ENCODE measurements at places on chromosomes 5 and 9.

GRCh38 chr5:135429301-135430134 lies 17.6 kb downstream of the DCANP1 start:
- DNase-seq = no peak

DNA sequence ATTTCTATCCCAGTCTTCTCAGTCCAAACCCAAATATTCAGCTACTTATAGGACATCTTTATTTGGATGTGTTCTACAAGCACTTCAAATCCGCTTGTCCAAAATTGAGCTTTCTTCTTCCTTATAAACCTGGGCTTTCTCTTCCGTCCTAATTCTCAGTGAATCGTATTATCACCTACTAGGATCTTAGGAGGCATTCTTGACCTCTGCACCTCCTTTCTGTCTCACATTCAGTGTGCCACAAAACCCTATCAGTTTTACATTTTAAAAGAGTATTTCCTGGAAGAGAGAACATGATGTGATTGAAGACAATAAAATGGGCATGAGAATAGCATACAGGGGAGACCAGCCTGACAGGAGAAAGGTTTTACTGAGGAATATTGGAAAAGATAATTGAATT lies 16.8 kb upstream of the GNE start:
- no peak for DNase-seq

DNA sequence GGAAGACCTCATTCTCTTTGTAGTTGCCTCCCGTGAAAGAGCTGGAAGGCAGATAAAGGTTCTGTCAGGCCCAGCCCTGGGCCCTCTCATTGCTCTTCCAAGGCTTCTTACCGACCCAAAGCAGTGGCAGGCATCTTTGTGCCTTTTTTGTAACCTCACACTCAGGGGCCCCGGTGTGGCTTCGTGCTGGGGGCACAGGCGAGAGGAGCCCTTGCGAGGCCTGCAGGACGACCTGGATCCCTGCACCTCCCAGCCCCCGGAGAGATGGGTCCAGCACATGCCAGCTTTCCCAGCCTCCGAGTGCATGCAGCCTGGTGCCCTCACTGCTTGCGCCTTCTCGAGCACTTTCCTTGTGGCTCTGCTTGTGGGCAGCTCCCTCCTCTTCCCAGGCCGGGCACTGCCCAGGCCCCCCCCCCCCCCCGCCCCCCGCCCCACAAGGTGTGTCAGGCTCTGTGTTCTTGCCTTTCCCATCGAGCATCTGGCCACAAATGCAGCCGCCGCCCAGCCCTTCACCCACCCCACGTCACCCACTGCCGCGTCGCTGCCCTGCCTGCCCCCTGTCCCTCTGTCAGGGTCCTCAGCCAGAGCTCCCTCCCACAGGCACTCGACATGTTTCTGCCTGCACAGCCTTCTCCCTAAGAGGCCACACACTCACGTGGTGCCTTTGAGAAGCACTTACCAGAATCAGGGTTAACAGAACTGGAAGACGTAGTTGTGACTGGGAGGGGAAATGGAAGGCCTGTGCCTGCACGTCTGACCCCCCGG lies 63.7 kb upstream of the CACNA1B start:
- DNase-seq = peak; percentile 36

DNA sequence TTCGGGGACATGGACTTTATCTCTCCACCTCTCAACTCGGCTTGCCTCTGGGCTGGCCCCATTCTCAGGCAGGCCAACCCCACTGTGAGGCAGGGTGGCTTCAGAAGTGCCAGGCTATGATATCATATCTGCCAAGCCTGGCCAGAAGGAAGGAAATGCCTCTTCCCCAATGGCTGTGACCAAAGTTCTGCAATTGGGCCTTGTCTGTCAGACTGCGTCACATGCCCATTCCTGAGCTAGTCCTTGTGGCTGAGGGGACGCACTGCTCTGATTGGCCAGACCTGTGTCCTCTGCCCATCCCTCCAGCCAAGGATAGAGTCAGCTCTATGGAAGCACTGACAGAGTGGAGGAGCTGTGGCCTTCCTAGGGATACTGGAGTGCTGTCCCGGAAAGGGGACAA lies 11.9 kb downstream of the SMIM23 start:
- no peak for DNase-seq

GRCh38 chr5:128493657-128494329 lies 44.3 kb downstream of the FBN2 start:
- DNase-seq = no peak

GRCh38 chr9:88169700-88170099 lies 31.4 kb upstream of the SPATA31C2 start:
- DNase-seq = no peak

DNA sequence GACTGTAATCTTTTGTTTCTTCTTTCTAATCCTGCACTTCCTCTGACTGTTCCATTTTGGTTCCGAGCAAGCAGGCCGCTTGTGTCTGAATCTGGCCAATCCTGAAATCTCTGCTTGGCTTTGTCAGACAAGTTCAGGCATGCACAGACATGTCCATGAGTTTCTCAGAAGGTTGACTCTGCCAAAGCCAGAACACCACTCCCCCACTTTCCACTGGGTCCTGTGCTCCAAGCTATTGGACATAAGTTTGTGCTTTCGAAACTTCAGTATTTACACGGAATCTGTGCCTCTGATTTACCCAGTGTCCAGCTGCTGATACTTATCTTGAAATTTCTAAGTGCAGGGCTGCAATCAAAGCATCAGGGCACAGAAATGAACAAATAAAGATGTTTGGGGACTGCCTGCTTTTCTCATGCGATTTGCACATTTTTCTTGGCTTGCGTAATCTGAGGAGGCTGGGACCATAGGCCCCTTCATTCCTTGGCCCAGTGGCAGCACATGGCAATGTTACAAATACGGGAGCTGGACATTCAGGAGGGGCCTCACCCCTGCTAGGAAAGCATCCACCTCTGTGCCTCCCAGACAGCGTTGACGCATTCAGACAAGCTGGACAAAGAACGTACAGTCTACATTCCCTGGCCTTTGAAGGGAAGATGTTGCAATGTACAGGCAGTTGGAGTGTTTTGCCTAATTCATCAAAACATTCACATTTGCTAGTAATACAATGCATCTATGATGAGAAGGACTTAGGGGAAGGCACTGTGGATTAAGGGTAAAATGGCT lies 209.2 kb upstream of the PAPPA start:
- DNase-seq = peak; percentile 79

DNA sequence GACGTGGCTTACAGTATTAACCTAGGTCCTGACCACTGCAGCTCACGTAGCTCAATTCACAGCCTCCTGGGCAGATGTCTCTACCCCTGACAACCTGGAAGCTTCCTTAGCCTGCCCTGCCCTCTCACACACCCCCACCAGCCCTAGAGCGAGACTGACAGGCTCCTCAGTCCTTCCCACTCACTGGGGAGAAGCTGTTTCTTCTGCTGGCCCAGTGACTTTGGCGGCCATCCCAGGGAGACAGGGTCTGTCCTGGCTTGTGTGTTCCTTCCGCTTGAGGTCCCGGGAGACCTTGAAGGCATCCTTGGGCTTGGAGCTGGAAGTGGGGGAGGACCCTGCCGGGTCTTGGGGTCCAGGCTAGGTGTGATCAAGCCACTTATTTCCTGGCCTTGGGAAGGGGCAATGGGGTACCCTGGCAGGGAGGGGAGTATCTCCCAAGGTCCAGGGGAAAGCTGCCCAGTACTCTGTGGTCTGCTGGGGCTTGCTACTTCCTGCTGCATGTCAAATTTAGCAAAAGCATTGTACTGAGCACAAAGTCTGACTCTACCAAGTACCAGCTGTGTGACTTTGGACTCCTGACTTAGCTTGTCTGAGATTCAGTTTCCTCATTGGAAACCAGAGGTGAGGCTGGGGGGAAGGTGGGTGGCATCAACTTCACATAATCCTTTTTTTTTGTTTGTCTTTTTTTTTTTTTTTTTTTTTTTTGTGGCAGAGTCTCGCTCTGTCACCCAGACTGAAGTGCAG lies 1.9 kb downstream of the MIGA2 start:
- no peak for DNase-seq

GRCh38 chr9:26057050-26057449 lies 378.8 kb upstream of the TUSC1 start:
- no peak for DNase-seq

- DNase-seq = no peak
These were observed 498.8 kb downstream of the KIF4B start for GRCh38 chr5:155512329-155512728.

- DNase-seq = no peak
These were observed 61.8 kb upstream of the ARAP3 start for GRCh38 chr5:141743866-141744272.

DNA sequence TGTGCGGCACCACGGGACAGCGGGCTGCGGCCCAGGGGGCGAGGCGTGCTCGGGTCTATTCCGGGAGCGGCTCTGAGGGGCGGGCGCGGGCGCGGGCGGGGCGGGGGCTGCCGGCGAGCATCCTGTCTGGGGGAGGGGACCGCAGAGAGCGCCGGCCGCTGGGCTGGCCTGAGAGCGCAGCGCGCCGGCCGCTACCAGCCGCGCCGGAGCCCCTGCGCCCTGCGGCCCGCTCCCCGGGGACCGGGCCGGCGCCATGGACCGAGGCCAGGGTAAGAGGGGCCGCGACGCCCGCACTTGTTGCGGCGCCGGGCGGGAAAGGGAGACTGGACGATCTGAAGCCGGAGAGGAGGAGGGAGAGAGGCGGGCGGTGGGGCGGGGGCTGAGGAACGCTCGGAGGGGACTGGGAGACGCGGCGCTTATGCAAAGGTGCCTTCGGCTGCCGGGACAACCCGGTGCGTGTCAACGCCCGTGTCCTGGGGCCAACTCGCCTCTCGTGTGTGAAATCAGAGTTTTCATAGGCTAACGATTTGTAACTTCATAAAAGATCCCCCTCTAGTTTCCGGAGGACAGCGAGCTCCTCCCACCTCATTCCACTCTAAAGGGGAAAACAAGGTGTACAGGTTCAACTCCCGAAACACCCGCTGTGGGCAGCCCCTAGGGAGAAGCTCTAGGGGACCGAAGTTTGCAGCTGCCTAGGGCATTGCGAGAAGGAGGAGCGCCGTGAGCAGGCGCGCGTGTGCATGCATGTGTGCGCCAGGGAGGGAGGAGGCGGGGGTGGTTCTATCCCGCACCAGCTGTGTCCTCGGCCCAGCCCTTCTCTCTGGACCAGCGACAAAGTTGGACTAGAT lies at the start of gene AFAP1L1:
TSS of gene AFAP1L1 (plus strand) at position 144 of the 848 bp plus-strand sequence. CDS start at position 254, 110 bp downstream.
- DNase-seq = no peak

DNA sequence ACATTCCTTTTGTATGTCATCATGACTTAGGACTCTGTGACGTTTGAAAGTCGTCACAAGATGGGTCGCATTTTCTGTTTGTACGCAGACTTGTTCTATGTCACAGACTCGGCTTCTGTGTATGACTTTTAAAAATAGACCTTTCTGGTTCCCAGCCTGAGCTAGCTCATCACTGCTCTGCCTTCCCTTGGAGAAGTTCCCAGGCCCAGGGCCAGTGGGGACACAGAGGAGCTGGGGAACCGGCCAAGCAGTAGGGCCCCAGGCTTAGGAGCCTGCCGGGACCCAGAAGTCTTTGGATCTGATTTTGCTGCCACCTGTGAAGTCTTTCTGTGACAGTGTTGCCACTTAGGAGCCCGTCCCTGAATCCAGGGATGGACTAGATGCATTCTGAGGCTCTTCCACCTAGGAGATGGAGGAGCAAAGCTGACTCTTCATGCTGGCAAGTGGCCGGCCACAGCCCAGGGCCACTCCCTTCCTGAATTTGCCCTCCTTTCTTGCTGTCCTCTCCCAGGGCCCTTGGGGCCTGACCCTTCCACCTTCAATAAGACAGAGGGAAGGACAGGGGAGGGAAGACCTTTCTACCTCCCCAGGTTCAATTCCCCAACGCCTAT lies 18.1 kb upstream of the UBE2QL1 start:
- no peak for DNase-seq

- DNase-seq = no peak
These were observed 830 bp downstream of the ADAMTSL1 start for GRCh38 chr9:18474783-18475182.

- DNase-seq = peak; percentile 84
These were observed 41.4 kb upstream of the DAB2IP start for GRCh38 chr9:121609822-121610637.

DNA sequence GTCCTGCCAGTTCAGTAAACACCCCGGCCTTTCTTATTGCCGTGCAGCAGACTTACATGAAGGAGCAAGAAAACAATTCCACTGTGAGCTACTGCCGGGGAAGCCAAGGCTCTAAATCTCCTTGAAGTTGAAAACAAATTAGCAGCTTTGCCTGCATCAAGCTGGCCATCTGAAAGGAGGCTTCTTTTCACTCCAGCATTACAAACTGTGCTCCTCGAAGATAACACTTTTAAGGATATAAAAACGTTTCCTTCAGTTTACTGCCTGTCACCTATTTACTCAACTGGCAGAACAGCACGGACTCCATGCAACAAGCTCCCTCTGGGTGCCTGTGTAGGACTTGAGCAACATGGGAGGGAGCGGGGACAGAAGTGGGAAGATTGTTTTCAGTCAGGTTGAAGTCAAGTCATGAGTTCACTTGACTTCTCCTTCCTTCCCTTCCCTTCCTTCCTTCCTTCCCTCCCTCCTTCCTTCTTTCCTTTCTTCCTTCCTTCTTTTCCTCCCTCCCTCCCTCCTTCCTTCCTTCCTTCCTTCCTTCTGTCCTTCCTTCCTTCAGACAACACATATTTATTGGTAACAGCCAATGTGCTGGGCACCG lies 67.4 kb downstream of the ZNF608 start:
- DNase-seq = no peak

DNA sequence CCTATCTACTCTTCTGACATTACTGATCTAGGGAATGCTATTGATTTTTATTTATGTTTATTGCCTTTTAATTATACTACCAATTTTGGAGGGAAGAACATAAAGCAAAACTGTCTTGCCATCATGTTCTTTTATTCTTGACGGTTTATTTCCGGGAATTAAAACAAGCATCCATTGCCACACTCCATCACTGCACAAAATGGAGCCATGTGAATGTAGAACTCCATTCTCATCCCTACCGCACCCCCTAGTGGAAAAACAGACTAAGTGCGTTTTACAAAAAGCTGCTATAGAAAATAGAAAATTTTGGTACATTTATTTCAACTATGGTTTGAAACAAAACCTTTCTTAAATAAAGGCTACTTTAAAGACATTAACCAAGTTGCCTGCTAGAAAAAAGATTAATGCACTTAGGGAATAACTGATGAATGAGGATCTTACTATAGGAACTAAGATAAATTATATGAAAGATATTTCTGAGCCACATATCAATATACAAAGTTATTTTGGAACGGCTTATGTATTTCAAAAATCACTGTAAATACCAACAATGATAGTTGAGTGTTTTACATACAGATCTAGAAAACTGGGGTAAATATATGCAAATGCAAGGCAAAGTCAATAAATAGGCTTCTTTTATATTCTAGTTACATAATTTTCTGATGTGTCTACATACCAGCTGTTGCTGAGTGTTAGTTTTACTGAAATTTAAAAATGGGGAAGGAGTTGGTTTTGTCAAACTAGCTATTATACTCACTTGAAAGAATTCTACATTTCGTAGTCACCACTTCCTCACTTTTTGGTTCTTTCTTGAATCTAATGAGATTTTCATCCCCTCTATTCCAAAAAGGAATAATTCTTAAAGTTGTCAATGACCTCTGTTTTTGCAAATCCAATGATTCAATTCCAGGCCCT lies 26.5 kb downstream of the OXCT1 start:
- DNase-seq = no peak

GRCh38 chr5:153671653-153672346 lies 181.3 kb downstream of the GRIA1 start:
- DNase-seq = no peak

All from RWPE2 (cell line).